ENCODE measurements at places on chromosomes 11 and 22.

- no peak for DNase-seq
These were observed 253.7 kb upstream of the CHORDC1 start for GRCh38 chr11:90476442-90477007.

DNA sequence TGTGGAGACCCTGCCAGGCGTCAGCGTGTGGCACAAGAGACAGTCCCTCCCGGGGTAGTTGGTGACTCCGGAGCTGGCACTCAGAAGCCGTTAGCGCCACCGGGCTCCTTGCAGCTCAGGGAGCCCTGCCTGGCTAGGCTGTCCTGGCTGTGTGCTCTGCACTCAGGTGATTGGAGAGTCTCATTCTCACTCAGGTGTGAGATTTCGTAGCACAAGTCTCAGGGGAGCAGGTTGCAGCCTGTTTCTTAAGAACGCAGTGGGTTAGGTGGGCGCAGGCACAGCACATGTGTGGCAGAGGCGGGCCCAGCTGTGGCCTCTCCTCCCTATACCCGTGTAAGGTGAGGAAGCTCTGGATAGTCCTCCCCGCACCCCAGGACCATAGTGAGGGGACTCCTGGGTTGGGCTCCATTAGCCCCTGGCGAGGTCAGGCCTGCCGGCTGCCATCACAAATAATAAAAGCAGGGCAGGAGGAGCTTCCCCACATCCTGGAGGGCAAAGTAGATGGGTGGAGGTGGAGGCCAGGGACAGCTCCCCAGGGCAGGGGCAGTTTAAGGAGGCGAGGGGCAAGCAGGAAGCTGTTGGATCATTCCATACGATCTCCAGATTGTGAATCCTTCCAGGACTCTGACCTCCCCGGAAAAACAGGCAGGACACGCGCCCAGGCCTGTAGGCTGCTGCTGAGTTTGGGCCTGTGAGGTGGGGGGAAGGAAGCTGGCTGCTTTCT lies 39.4 kb downstream of the SBF1 start:
- no peak for DNase-seq

DNA sequence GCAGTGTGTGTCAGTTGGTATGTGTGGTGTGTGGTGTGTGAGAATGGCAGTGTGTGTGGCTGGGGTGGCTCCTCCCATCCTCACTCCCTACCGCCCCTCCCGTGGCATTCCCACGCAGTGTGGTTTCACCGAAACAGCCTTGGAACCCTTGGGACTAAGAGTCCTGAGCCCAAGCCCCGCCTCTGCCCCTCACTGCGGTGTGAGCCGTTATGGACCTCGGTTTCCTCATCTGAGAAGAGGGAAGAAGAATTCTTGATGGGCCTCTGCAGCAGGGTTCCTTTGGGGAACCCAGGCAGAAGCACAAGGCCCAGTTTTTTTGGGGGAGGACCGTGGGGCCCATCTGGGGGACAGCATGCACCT lies 7.2 kb downstream of the UPK3A start:
- DNase-seq = no peak

GRCh38 chr22:47422736-47423135 lies 660.3 kb downstream of the TBC1D22A start:
- DNase-seq = no peak

DNA sequence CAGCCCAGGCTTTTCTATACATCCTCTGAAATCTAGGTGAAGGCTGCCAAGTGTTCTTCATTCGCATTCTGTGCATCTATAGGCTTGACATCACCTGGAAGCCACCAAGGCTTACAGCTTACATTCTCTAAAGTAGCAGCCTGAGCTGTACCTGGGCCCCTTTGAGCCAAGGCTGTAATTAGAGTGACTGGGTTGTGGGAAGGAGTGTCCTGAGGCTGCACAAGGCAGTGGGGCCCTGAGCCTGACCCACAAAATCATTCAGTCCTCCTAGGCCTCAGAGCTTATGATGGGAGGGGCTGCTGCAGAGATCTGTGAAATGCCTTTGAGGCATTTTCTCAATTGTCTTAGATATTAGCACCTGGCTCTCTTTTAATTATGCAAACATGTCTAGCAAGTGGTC lies 33.0 kb upstream of the RDX start:
- DNase-seq = no peak

DNA sequence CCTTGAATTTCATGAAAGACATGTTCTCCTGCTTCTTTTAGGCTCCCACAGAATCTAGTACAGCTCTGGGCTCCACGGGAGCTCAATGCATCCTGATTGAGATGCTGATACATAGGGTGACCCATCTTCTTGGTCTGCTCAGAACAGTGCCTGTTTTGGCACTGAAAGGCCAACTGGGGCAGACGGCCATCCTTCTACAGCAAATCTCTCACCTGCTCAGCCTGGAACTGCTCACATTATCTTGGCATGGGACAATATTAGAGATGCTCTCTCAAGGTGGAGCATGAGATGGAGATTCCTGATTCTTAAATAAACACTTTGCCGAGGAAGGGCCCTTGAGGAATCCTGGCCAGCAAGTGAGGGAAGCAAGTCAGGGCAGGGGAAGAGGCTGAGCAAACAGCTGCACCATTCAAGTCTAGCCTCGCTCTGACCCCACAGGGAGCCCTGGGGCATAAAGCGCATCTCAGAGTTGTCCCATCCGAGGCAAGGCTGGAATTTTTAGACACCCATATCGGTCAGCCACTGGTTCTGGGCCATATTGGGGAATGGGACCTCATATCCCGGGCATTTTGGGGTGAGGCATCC lies 58.4 kb upstream of the CSNK2A3 start:
- DNase-seq = no peak

DNA sequence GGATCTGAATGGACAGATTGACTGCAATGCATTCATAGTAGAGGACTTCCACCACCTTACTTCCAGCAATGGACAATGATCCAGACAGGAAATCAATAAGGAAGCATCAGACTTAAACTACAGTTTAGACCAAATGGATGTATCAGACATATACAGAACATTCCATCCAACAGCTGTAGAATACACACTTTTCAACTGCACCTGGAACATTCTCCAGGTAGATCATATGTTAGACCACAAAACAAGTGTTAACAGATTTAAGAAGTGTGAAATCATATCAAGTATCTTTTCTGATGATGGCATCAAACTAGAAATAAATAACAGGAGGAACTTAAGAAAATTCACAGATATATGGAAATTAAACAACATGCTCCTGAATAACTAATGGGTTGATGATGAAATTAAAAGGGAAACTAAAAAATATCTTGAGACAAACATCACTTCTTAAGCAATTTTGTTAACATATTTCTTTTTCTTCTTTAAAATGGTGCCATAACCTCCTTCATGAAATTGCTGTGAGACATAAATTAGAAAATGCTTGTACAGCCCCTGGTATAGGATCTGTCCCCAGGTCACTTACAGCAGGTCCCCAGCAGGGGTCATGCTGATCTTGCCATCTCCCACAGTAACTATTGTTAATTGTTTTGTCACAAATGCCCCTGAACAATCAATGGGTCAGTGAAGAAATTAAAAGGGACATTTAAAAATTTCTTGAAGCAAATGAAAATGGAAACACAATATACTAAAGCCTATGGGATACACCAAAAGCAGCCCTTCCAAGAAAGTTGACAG lies 100.0 kb upstream of the OR4B1 start:
- DNase-seq = no peak

DNA sequence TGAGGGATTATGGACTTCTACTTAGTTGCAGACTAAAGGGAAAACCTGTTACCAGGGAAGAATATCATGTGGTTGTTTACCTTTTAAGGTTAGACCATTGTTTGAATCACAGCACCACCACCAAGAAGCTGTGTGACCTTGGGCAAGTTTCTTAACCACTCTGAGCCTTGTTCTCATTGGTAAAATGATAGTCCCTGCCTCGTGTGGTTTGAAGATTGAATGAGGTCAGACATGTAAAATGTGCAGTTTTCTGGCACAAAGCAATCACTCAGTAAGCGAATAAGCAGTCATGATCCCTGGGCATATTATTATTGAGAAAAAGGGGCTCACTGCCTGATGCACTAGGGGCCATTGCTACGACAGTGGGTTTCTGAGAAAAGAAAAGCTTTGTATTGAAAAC lies 28.3 kb downstream of the MOV10L1 start:
- no peak for DNase-seq

- no peak for DNase-seq
These were observed 30.6 kb downstream of the OR2AT4 start for GRCh38 chr11:75066061-75066460.

GRCh38 chr11:33325451-33325850 lies 68.3 kb downstream of the HIPK3 start:
- no peak for DNase-seq

- DNase-seq = no peak
These were observed 293 bp downstream of the DUSP8 start for GRCh38 chr11:1571760-1572196.

GRCh38 chr11:100220801-100221200 lies 466.3 kb upstream of the ARHGAP42 start:
- no peak for DNase-seq

- no peak for DNase-seq
These were observed 31.8 kb upstream of the CELSR1 start for GRCh38 chr22:46569055-46569847.

DNA sequence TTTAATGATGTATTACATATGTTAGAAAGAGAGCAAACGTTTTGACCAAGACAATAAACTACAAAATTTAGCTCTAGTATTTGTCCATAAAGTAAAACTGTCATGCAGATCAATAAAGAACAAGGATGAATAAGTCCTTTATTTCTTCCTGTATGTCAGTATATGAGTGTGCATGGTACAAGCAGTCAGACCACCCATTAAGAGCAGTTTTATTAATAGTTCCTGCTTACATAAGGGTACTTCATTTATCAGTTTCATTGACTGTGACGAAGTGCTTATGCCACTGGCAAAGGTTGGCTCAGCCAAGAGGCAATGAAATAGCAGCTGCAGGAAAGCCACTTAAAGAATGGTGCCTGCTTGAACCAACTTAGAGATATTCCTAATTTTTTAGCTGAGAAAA lies 913.0 kb upstream of the CNTN5 start:
- DNase-seq = no peak

DNA sequence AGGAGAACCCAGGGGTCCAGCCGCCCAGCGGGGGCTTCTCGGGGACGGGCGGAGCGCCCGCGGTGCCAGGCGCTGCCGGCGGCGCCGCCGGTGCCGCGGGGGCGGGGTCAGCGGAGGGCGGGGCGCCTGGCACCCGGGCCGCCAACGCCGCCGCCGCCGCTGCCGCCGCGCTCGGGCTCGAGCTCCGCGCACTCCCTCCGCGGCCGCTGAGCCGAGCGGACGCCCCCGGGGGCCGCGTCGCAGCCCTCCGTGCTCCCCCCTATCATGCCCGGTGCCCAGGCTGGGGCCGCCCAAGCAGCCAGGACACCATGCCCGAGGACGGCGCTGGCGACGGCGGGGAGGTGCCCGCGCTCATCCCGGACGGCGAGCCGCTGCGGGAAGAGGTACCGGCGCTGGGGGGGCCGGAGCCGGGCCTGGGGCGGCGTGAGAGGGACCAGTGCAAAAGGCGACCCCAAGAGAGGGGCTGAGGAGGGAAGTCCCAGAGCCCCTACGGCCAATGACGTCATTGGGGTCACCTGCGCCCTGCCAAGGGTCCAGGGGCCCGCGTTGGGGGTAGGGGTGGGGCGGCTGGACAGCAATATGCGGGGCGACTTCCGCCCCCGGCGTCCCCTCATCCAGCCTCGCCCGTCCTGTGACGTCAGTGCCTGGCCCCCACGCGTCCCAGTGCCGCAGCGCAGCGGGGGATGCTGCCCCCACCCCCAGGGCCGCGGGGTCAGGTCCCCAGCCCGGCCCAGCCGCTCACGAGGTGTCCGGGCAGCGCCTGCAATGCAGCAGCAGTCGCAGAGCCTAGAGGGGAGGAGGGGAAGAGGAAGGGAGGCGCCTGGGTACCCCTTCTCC lies at the start of gene TMEM151A:
TSS of gene TMEM151A (plus strand) at position 189 of the 837 bp plus-strand sequence. CDS start at position 309, 120 bp downstream.
- no peak for DNase-seq

GRCh38 chr11:66877588-66878385 lies 20.9 kb downstream of the LRFN4 start:
- no peak for DNase-seq

- no peak for DNase-seq
These were observed 9.6 kb downstream of the PTDSS2 start for GRCh38 chr11:459511-460220.

GRCh38 chr22:32413719-32414118 lies 1.7 kb upstream of the RTCB start:
- DNase-seq = no peak

GRCh38 chr11:95442531-95443050 lies 211.6 kb upstream of the SESN3 start:
- DNase-seq = no peak

- no peak for DNase-seq
These were observed 187.5 kb downstream of the IGLL1 start for GRCh38 chr22:23392420-23393121.

DNA sequence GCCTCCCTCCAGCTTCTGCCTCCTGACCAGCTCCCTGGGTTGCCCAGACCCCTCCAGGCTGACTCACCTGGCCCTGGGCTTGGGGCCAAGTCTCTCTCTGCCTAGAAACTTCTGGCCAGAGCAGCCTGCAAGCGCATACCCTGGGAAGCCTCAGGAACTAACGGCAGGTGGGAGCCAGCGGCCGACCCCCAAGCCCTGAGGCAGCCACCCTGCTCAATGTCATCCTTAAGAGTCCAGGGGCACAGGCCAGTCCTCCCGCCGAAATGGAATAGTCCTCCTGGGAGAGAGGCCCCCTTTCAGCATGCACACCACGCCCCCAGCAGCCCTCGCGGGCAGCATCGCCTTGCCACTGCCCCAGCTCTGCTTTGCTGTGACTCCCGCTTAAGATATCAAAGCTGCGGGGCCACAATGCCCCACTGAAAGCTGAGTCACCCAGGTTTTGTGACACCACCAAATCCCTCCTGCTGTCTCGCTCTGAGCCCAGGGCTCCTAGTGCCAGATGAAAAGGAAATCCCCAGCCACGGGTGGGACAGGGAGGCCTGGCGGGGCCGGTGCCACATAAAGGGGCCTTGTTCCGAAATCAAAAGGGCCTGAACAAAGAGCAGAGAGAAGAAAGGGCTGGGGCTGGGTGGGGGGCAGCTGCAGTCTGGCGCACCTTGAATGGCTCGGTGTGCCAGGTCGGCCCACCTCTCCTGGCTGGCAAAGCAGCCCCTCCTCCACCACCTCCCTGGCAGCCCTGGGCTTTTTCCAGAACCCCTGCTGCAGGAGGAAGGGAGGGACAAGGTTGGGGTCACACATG lies 21.4 kb upstream of the FGF3 start:
- no peak for DNase-seq

DNA sequence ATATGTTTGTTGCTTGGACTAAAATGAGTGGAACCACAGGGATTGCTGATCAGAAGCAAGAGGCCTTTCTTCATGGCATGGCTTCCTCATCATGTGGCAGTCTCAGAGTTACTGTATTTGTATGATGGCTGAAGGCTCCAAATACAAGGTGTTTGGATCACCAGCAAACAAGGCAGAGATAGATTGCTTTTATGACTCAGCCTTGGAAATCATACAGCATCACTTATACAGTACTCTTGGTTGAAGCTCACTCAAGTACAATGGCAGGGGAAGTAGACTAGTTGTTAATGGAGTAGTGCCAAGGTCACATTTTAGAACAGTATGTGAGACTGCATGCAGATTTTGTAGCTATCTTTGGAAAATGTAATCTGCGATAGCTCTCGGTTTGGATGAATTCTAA lies 16.6 kb downstream of the CAPRIN1 start:
- DNase-seq = no peak

DNA sequence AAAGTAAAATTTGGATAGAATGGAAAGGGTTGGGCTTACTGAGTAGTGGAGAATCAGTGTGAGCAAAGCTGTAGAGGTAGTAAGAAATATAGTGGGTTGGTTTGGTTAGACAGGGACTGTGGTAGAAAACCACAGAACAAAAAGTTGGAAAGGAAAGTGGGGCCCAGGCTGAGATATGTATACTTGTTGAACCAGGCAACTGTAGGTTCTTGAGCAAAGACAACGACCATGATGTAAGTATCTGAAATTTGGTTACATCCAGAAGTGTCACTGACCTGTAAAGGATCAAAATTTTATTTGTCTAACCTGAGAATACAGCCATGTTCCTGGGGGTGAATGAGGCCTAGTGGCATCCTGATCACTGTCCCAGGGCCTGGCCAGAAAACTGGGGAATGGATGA lies 114.1 kb downstream of the STIM1 start:
- no peak for DNase-seq

Data from CD8-positive, alpha-beta T cell (primary cell).